ENCODE measurements at places on chromosomes 6 and 20.

DNA sequence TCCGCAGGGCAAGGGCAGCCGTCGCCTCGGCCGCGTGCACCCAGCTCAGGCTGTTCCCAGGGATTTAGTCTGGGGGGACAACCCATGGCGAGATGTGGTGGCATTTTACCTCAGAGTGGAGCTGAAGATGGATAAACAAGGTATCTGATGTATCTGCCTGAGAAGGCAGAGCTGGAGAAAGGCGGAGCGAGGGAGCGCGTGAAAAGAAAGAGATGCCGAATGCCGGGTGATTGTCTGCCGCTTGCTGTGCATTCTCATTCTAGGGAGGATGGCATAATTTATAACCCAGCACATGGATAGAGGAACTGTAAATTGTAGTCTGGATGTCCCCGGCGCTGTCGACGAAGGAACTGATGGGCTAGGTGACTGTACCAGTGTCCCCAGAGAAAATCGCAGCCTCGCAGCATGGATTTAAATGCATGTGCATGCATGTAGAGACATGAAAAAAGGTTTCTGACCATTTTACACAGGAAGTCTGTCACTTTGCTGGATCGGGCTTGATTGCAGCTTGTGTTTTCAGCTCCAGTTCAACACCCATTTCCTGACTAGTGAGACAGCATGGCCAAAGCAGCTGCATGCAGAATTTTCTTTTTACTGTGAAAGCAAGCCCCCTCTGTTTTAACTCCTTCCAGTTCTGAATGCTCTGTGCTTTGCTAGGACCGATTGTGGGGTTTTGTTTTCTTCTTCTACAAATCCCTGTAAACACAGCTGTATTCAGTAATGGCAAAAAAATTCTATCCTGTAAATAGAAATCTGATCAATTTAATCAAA is 149.7 kb downstream of the PRL start:
- DNase-seq: no peak

GRCh38 chr6:137552146-137552545 is 58.0 kb upstream of the OLIG3 start:
- DNase-seq: no peak

GRCh38 chr6:160238761-160239751 is 19.6 kb downstream of the SLC22A2 start:
- DNase-seq: no peak

DNA sequence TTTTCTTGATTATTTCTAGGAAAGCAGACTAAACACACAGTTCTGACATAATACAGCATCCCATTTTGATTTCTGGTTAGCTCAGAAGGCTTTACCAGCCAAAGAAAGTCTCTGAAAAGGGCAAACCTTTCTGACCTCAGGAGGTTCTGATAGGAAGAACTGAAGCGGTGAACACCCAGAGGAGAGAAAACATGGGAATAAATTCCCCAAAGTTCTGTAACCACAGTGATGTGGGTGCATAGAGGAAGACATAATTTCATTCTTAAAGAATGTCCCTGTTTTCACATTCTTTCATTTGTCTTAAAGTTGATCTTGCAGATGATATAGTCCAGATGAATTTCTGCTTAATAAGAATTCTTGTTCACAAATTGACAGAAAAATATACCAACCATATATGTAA is 60.3 kb downstream of the RSPO3 start:
- DNase-seq: no peak

DNA sequence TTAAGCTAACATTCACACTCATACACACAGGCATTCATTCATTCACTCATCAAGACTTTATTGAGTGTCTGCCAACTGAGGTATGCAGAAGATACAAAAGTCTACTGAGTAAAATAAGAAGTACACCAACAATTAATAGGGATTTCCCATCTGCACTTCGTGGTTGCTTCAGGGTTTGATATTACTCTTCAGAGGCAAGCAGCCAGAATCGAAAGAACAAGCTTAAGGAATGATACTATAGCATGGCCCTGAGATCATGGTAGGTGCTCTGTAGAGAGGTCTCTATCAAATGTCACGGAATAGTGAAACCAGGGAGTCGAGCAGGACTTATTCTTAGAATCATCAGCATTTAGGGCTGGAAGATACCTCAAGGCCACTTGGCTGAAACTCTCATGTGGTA is 135.4 kb downstream of the NRN1 start:
- DNase-seq: no peak

- no peak for DNase-seq
These were observed 7.8 kb downstream of the MAVS start for GRCh38 chr20:3854462-3854871.

DNA sequence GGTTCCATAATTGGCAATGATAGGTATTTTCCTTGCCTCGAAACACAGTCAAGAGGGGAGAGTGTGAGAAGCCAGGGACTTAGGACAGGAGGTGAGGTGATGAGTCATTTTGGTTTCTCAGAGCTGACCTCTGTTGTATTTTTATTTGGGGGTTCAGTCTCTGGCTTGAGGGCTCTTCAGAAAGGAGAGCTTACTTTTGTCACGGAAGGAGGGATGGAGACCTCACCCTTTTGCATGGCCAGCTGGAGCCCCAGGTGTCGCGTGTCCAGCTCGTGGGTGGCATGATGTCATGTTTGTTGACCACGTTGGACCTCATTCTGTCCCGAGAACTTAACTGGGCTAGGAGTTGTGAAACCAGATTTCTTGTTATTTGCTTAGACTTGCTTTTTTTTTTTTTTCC is 293.9 kb downstream of the QKI start:
- no peak for DNase-seq

GRCh38 chr20:41232973-41233926 is 84.3 kb downstream of the ZHX3 start:
- no peak for DNase-seq

GRCh38 chr20:24357931-24358330 is 111.5 kb upstream of the SYNDIG1 start:
- DNase-seq: no peak

- no peak for DNase-seq
These were observed 6.4 kb downstream of the FYN start for GRCh38 chr6:111866857-111867256.

DNA sequence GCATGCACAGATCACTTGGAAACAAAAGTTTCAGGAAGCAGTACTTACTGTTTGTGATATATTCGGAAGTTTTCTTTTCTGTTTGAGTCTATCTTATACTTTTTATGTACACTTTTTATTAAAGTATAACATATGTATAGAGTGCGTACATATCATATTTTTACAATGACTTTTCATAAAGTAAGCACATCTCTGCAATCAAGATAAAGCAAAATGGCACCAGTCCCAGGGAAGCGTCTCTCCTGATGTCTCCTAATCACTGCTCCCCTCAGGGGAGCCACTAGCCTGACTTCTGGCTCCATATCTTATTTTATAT is 26.3 kb downstream of the CDS2 start:
- no peak for DNase-seq

DNA sequence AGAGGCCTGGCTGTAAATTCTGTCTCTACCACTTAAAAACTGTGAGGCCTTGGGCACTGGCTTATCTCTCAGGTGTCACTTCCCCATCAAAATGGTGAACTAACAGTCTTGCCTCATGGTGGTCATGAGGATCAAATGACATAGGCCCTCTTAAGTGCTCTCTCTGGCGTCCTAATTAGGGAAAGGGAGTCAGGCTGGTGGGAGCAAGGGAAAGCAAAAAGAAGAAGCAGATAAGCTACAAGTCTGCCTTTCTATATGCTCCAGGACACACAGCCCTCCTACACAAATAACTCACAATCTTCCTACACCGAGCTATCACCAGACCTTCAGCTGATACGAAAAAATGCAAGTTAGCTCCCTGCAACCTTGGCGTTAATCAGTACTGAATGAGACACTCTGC is 19.5 kb upstream of the SLC22A16 start:
- no peak for DNase-seq

- DNase-seq: no peak
These were observed 30.4 kb downstream of the SRC start for GRCh38 chr20:37376324-37376723.

DNA sequence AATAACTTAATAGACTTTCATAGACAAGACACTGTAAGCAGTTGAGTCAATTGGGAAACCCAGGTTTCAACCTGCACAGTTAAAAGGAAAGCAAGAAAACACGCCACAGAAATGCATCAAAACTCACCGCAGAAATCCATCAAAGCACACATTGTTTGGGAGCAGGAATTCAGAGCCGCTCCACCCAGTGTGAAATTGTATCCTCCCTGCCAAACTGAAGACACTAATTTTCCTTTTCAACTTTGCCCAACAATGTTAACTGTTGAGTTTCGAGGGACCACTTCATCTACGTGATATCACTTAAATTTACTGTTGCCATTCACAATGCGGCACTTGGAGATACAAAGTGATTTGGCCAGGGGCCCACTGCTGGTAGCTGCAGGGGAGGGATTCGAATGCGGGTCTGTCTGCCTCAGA is 92.7 kb downstream of the DACT2 start:
- no peak for DNase-seq

DNA sequence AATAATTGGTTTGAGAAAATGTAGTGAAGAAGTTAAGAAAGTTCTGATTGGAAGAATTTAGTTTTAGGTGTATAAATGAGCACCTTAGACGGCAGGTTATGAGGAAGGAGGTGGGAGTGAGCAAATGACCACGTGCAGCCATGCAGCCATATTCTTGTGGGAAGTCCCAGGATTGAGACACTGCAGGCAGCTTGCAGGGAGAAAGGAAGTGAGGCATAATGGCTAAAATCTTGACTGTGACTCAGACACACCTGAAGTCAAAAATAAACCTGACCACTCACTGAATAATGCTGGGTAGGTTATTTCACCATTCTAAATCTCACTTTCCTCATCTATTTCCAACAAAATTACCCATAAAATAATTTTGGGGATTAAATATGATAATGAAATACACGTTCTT is 16.6 kb downstream of the DSE start:
- DNase-seq: no peak

- no peak for DNase-seq
These were observed 1.5 kb downstream of the BAK1 start for GRCh38 chr6:33578588-33579011.

DNA sequence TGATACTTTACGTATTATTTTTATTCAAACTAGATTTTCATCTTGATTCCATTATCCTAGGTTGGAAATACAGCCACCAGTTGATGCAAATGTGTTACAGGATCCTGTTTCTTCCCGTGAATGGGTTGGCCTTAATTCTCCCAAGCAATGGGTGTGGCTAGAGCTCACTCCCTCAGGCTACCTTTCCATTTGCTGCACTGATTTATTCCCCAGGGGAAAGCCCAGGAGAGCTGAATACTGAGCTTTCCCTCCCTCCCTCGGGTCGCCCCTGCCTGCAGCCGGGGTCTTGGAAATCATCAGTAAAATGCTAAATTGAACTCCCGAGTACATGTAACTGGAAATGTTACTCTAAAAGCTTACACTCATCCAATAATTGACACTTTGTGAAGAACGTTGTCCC is 9.9 kb downstream of the SMOC2 start:
- DNase-seq: no peak

DNA sequence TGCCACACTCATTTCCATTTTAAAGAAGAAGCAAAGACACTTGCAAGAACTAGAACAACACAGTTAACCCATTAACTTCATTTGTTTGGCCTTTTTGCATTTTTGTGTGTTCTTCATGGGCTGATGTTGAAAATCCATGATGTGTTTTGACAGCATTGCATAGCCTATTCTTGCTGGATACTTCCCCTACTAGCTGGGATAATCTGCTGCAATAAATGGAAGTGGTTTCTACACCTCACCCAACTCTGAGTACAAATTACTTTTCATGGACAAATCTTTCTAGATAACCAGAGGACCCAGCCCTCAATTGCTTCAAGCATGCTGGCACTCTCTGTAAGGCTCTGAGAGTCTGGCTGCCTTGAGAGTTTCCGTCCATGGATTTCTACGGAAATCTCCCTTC is 26.5 kb downstream of the CST9L start:
- DNase-seq: no peak

DNA sequence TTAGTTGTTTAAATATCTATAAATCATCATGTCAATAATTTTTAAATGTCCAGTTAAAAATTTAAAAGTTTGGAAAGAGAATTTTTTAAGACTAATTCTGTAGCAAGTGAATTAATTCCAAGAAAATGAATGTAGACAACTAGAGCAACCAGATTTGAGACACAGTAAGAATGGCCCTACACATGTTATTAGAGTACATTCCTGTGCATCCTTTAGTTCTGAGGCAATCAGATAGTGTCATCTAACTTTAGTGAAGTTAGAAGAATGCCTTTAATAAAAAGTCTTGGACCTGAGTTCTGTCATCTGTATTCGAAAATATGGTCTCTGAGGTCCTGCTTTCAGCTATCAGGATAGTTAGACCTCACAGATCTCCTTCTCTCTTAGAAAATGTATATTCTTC is 63.7 kb downstream of the HIVEP2 start:
- DNase-seq: no peak

DNA sequence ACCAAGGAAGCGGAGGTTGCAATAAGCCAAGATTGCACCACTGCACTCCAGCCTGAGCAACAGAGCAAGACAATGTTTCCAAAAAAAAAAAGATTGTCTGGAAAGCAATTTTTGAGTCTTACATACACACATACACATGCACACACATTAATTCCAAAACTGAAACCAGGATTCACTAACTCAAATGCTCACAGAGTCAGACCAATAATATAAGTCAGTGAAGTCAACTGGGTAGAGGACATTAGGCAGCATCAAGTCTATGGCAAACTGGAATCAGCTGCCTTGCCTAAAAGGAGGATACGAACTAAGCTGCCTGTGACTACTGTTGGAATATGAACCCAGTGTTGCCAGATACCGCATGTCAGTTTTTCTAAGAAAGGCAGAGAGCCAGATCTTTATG is 15.7 kb downstream of the REM1 start:
- DNase-seq: no peak

DNA sequence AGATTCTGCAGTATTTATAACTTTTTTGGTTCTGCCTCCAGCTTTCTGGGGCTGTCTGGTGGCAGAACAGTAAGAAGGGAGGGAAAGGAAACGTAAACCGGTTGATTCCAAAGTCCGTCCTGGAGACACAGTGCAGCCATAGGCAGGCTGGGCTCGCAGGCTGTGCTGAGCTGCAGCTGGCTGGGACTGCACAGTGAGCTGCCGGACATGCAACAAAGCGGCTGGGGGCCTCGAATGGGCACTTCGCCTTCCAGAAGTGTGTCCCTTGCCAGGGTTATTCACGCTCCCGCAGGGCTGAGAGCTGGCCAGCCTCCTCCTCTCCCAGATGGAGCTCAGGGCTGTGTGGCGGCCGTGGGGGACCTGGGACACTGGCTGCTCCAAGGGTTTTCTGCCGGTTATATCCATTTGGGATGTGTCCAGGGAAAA is 78.1 kb upstream of the CD93 start:
- DNase-seq: no peak

- no peak for DNase-seq
These were observed 167.0 kb upstream of the SASH1 start for GRCh38 chr6:148175550-148176188.

GRCh38 chr6:163085426-163085825 is 329.1 kb upstream of the QKI start:
- no peak for DNase-seq

DNA sequence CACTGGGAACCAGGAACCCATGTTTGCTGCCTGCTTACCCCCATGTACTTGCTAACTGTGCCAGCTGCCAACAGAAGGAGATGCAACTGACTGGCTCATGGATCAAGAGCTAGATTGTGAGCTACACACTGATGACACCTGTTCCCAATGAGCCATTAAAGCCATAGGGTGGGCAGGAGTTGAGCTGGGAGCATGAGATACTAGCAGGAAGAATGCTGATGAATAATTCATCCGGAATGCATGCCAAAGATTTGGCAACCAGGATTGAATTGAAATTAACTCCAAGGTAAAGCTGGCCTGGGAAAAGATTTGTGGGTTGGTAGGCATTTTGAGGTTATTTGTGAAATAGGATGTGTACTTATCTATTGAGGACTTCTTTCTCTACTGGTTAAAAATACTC is 631.1 kb downstream of the KIF16B start:
- DNase-seq: no peak

- no peak for DNase-seq
These were observed 247.9 kb downstream of the ANKRD60 start for GRCh38 chr20:57980506-57980905.

All from mesothelial cell of epicardium (in vitro differentiated cells).